ENCODE measurements at places on chromosomes 2 and 18. TPM values are rescaled to one million over a fixed set of nuclear protein-coding genes. Genes with fewer than 3 reads are reported as not detected.

KCNS3 gene
- 3.4 TPM for total RNA-seq

SCN7A gene
- total RNA-seq = 0.48 TPM

TDRD15 gene
- not detected for total RNA-seq

MFSD2B gene
- total RNA-seq = not detected

FSHR gene
- not detected for total RNA-seq

SERPINB3 gene
- 879 TPM for total RNA-seq

TACR1 gene
- 0.64 TPM for total RNA-seq

SRD5A2 gene
- not detected for total RNA-seq

RAB17 gene
- total RNA-seq = 7.8 TPM

UGT1A10 gene
- total RNA-seq = 6.9 TPM

C2orf78 gene
- not detected for total RNA-seq

REG1A gene
- total RNA-seq = not detected

IL1RN gene
- 871 TPM for total RNA-seq

MFF gene
- total RNA-seq = 45.7 TPM

C2orf80 gene
- not detected for total RNA-seq

KIF1A gene
- 0.12 TPM for total RNA-seq

ASIC4 gene
- not detected for total RNA-seq

PSD4 gene
- total RNA-seq = 38.6 TPM

SPATA3 gene
- total RNA-seq = not detected

ALPG gene
- not detected for total RNA-seq

IL37 gene
- not detected for total RNA-seq

COA5 gene
- 11.9 TPM for total RNA-seq

UGT1A1 gene
- total RNA-seq = 0.56 TPM

Measured in esophagus mucosa (tissue), 1 donor.